ENCODE measurements at places on chromosomes 1 and 21. TPM values are rescaled to one million over a fixed set of nuclear protein-coding genes. Genes with fewer than 3 reads are reported as not detected.

The CDA gene
- total RNA-seq = not detected

The C1orf94 gene
- total RNA-seq = not detected

The GRIK3 gene
- total RNA-seq = not detected

The VAV3 gene
- total RNA-seq = 1.4 TPM
